ENCODE measurements at places on chromosomes 12 and 14. TPM values are rescaled to one million over a fixed set of nuclear protein-coding genes. Genes with fewer than 3 reads are reported as not detected.

The RNASE3 gene
- total RNA-seq, result not detected

The GALNT8 gene
- 31.6 TPM for total RNA-seq

The GPR84 gene
- total RNA-seq, result 0.41 TPM

The CLEC7A gene
- not detected for total RNA-seq

The MYO1H gene
- total RNA-seq, result 4.4 TPM

The ARG2 gene
- 18.6 TPM for total RNA-seq

The PRICKLE1 gene
- total RNA-seq, result 15.6 TPM

The OTOGL gene
- total RNA-seq, result 0.31 TPM

The FGF6 gene
- total RNA-seq, result not detected

The DLGAP5 gene
- 12.8 TPM for total RNA-seq

The CSRP2 gene
- total RNA-seq, result 185 TPM

The HCAR1 gene
- 0.13 TPM for total RNA-seq

The TEX52 gene
- not detected for total RNA-seq

The R3HDM2 gene
- total RNA-seq, result 39.4 TPM

The HOTAIR gene
- 1.4 TPM for total RNA-seq

The MGP gene
- 0.26 TPM for total RNA-seq

The CMA1 gene
- total RNA-seq, result not detected

The AQP6 gene
- total RNA-seq, result not detected

The MIP gene
- total RNA-seq, result 0.10 TPM

The GRIP1 gene
- total RNA-seq, result 36.2 TPM

The ZNF385A gene
- total RNA-seq, result 15.6 TPM

The ART4 gene
- 3.5 TPM for total RNA-seq

The DHRS2 gene
- total RNA-seq, result not detected

The TAS2R19 gene
- 3.4 TPM for total RNA-seq

The EFS gene
- total RNA-seq, result 17.8 TPM

The RAPGEF3 gene
- 81.5 TPM for total RNA-seq
